ENCODE measurements at places on chromosomes 3 and 15.

DNA sequence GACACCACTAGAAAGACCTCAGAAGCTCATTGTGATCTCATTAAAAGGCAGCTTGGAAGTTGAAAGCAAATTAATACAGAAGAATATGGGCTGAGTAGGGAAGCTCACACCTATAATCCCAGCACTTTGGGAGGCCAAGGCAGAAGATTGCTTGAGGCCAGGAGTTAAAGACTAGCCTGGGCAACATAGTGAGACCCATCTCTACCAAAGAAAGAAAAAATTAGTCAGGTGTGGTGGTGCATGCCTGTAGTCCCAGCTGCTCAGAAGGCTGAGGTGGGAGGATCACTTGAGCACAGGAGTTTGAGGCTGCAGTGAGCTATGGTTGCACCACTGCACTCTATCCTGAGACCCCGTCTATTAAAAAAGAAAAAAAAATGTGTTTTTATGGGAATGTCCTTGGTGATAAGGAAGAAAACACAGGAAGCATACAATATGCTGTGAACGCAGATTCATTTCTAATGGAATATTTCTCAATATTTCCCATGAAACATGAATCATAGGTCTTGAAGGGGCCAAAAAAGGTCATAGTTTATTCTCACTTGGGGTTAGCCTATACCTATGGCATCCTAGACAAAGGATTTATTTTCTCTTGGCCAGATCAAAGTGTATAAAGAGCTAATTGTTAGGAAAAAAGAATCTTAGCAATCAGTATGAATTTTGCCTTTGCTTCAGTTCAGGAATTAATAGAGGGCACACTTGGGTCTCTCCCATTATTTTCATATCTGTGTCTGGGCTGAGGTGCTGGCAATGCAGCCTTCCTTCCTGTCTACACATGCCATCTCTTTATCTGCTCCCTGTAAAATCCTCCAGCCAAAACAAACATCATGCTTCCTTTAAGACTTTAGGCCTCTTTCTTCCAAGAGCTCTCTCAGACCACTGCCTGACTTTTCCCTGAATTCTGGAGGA lies 98.2 kb downstream of the FNDC3B start:
- peak; percentile 77 for DNase-seq

GRCh38 chr3:9074079-9074478 lies 110.8 kb upstream of the RAD18 start:
- no peak for DNase-seq

- DNase-seq = no peak
Measured at GRCh38 chr15:92020804-92021203, 167.3 kb downstream of the SLCO3A1 start.

DNA sequence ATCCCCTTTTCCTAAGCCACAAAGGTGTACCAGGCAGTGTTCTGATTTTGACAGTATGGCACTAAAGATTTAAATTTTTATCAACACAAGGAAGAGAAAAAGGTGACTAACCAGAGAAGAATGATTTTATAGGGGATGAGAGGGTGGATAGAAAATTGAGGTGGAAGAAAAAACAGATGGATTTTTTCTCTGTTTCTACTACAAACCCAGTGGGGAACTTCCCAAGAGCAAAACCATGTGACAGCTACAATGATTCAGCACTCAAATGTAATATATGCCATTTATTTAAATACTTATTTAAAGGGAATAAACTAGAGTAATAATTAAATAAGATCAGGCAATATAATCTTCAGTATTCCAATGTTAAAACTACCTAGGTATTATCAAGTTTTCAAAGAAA lies 11.1 kb downstream of the DCUN1D1 start:
- no peak for DNase-seq

- DNase-seq = no peak
Measured at GRCh38 chr3:88078932-88079331, 19.9 kb downstream of the ZNF654 start.

- no peak for DNase-seq
Measured at GRCh38 chr3:48119505-48120193, 68.6 kb downstream of the CDC25A start.

DNA sequence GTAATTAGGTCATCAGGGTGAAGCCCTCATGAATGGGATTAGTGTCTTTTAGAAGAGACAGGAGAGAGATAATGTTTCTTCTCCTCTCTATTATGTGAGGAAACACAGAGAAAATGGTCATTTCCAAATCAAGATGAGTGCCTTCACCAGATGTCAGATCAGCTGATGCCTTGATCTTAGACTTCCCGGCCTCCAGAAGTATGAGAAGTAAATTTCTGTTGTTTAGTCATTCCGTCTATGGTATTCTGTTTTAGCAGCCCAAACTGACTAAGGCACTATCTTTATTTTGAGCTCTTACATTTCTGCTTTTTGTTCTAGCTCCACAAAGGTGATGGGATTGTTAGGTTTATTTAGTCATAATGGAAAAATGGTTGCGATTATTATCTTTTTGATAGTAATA lies 273.2 kb upstream of the GADL1 start:
- no peak for DNase-seq

Measured in HT-29 (cell line).